ENCODE measurements at places on chromosomes 12 and 14.

DNA sequence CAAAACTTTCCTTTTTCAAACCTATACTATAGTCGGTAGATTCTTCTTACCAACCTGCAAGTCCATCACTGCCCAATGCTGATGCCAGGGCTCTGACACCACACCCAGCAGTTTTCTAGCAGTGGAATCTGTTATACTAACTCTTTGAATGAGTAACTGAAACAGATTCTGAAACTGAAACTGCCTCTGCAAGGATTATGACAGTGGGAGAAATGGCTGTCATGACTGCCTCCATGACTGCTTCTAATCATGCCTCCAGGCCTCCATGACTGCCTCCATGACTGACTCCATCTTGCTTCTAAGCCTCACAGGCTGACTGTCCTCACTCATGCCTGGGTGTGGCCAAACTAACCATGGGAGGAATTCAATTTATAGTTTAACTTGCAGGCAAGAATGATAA, 29.4 kb upstream of the OXA1L start:
- DNase-seq: peak; percentile 50

DNA sequence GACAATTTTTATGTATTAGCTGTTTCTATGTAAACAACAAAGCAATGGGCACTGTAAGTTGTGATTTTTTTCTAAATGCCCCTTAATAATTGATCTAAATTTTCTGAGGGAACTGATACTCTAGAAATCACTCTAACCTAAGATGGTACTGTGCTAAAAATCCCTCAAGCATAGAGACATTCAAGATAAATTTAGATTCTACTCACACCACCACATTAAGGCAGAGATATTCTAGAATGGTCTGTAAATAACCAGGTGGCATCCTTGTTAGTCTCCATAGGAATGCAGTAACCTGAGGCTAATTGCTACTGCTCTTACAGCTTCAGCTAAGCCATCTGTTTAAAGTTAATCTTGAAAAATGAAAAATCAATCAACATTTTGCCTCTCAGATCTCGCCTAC, 87.3 kb downstream of the SLC41A2 start:
- no peak for DNase-seq

DNA sequence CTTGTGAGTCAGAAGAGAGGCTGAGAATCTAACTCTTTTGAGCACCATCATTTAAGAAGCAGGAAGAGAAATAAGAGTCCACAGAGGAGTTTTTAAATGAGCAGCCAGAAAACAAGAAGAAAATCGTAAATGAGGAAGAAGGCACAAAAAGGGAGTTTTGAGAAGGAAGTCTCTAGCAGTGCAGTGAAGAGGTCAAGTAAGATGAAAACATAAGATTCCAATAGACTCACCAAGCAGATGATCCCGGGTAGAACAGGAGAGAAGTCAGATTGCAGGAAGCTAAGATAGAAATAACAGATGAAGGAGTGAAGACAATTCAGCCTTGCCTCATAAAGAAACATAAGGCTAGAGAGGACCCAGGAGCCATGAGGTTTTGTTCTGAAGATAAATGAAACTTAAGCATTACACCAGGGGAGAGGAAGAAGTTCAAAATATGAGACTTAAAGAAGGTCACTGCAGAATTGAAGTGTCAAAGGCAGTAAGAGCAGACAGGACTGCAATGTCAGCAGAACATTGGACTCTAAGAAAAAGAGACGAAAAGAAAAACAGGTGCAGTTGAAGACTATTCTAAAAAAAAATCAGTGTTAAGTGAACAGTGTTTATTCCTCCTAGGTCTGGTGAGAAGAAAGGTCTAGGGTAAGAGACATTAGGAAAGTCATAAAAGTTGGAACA, 229.0 kb downstream of the SEC23A start:
- no peak for DNase-seq

- DNase-seq: no peak
Observed at GRCh38 chr14:24037658-24038037, 14.2 kb upstream of the CARMIL3 start.

GRCh38 chr12:71448150-71448581, 8.6 kb downstream of the LGR5 start:
- DNase-seq: no peak
